ENCODE measurements at places on chromosomes 12 and 14. TPM values are rescaled to one million over a fixed set of nuclear protein-coding genes. Genes with fewer than 3 reads are reported as not detected.

GRCh38 chr14:74596741-74597450 is 15.1 kb downstream of the LTBP2 start:
- no peaks in the 10 kb centered on the region for H3K27me3 ChIP-seq
- DNase-seq: no peak
- H3K27ac ChIP-seq: no peak overlapping the region
- no peak overlapping the region for H3K4me3 ChIP-seq
- H3K4me1 ChIP-seq: peaks cover 11% of the 10 kb centered on the region

- peaks cover 5% of the 10 kb centered on the region for H3K27me3 ChIP-seq
- peaks cover 4% of the 10 kb centered on the region for H3K36me3 ChIP-seq
- no peak overlapping the region for H3K27ac ChIP-seq
- no peak for DNase-seq
- peaks cover 73% of the 10 kb centered on the region for H3K4me1 ChIP-seq
- peak overlapping the region; percentile 54 for H3K4me3 ChIP-seq
Observed at GRCh38 chr12:1587927-1588574, 6.3 kb downstream of the FBXL14 start.

- peak overlapping the region; percentile 89 for H3K27ac ChIP-seq
- peaks cover 17% of the 10 kb centered on the region for H3K27me3 ChIP-seq
- DNase-seq: peak; percentile 27
Observed at GRCh38 chr12:122079033-122079531, 526 bp downstream of the MLXIP start.

GRCh38 chr12:45991284-45992249 is 1.2 kb upstream of the SCAF11 start:
- H3K4me3 ChIP-seq: peak overlapping the region; percentile 98
- H3K4me1 ChIP-seq: peaks cover 45% of the 10 kb centered on the region

GRCh38 chr12:11618046-11618445 is 31.4 kb upstream of the ETV6 start:
- no peak overlapping the region for H3K27ac ChIP-seq
- H3K4me1 ChIP-seq: no peaks in the 10 kb centered on the region
- H3K4me3 ChIP-seq: no peak overlapping the region
- no peak for DNase-seq

DNA sequence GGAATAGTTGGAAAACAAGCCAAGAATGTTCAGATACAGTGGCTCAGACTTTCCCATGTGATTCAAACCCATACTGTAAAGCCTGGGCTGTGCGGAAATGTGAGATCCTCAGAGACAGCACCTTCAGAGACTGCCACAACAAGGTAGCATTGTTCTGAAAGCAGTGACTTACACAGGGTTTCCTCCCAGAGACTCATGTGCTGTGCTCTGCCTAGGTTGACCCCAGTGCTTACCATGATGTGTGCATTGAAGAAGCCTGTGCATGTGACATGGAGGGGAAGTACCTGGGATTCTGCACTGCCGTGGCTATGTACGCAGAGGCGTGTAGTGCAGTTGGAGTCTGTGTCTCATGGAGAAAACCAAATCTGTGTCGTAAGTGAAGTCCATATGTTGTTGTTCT is 219.4 kb downstream of the LRRK2 start:
- no peaks in the 10 kb centered on the region for H3K4me1 ChIP-seq
- H3K27me3 ChIP-seq: no peaks in the 10 kb centered on the region
- DNase-seq: no peak
- H3K36me3 ChIP-seq: no peaks in the 10 kb centered on the region

DNA sequence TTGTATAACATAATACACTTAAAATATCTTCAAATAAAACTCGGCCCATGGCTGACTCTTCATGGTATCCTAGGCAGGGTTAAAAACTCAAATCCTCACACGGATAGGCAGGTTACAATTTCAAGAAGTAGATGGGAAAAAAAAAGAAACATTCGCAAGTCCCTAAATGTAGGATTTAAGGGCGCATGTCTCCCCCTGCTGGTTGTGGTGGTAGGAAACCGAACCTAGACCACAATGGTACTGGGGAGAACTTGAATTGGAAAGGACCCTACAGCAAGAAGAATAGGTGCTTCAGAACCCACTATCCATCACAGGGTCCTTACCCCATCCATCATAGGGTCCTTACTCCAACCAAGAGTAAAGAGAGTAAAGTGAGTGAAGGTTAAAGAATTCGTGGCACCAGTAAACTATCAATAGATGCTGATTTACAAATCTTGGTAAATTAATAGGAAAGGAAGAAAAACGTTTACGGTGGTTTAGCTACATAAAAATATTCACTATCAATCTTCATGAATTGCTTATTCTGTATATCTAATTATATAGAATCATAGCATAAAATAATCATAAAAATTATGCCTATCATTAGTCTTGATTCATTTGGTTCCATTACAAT is 3.3 kb upstream of the CIPC start:
- peak; percentile 87 for DNase-seq
- H3K36me3 ChIP-seq: peaks cover 5% of the 10 kb centered on the region
- H3K4me1 ChIP-seq: peaks cover 40% of the 10 kb centered on the region
- H3K4me3 ChIP-seq: peak overlapping the region; percentile 83
- H3K27ac ChIP-seq: no peak overlapping the region
- H3K27me3 ChIP-seq: no peaks in the 10 kb centered on the region

DNA sequence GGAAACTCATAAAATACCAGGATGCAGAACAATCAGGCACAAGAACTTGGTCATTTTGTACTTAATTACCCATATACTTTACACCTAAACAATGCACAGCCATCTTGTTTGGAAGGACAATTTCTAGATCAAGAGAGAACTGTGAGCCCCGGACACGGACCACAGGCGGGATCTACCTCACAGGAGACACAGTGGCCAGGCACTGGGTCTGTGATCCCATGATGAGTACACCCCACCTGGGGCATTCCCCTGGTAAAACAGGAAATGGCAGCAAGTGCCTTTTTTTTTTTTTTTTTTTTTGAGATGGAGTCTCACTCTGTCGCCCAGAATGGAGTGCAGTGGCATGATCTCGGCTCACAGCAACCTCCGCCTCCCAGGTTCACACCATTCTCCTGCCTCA is 15.2 kb downstream of the GOLGA3 start:
- no peak for DNase-seq
- H3K4me1 ChIP-seq: no peaks in the 10 kb centered on the region
- H3K36me3 ChIP-seq: peaks cover 27% of the 10 kb centered on the region
- no peak overlapping the region for H3K27ac ChIP-seq

- no peak overlapping the region for H3K27ac ChIP-seq
- DNase-seq: no peak
- H3K4me1 ChIP-seq: peaks cover 31% of the 10 kb centered on the region
- H3K36me3 ChIP-seq: peaks cover 11% of the 10 kb centered on the region
Observed at GRCh38 chr12:50164963-50165362, 2.2 kb downstream of the CERS5 start.

DNA sequence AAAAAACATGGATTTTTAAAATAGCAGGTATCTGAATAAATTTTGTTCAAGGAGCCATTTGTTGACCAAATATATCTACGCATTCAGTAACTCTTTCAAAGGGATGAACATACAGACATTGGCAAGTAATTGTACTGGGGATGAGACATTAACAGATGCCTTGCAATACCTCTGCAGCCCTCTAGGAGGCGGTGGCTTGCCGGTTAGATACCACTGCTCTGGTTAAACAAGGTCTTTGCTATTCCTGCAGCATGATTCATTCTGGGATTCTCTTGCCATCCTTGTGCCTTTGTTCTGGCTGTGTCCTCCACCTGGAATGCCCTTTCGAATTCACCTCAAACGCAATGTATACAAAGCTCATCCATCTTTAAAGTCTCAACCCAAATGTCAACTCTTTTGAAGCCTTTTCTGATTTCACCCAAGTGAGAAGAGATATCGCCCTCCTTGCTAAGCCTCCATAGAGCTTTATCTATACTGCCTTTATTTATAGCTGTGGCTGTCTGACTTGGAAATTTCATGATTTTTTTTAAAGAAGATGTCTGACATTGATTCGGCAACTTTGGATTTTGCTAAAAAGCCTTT is 131.0 kb upstream of the SRRM4 start:
- no peak overlapping the region for H3K4me3 ChIP-seq
- H3K4me1 ChIP-seq: peaks cover 11% of the 10 kb centered on the region
- H3K36me3 ChIP-seq: no peaks in the 10 kb centered on the region
- peaks cover 15% of the 10 kb centered on the region for H3K27me3 ChIP-seq
- H3K27ac ChIP-seq: no peak overlapping the region

DNA sequence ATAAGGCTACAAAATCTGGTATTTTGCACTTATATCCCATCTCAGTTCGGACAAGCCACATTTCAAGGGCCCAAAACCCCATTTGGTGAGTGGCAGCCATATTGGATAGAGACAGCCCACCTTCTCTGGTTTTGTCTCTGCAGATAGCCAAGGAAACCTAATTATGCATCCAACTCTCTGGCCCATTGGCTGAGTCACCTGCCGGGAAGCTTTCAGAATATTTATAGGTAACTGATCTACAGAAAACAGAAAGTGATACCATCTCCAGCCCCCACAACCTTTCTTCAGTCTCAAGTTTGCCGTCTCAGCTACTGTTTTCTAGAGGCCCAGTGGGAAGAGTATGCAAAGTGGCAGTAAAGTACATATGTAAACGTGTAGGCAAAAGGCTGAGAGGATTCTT is 33.7 kb upstream of the PPP1CC start:
- H3K36me3 ChIP-seq: peaks cover 2% of the 10 kb centered on the region
- no peak for DNase-seq
- no peak overlapping the region for H3K27ac ChIP-seq
- peaks cover 7% of the 10 kb centered on the region for H3K4me1 ChIP-seq
- H3K27me3 ChIP-seq: no peaks in the 10 kb centered on the region
- no peak overlapping the region for H3K4me3 ChIP-seq

- H3K4me1 ChIP-seq: peaks cover 43% of the 10 kb centered on the region
- no peak overlapping the region for H3K27ac ChIP-seq
- DNase-seq: no peak
- H3K4me3 ChIP-seq: peak overlapping the region; percentile 19
- H3K27me3 ChIP-seq: no peaks in the 10 kb centered on the region
- H3K36me3 ChIP-seq: no peaks in the 10 kb centered on the region
Observed at GRCh38 chr12:111436811-111437210, 31.1 kb downstream of the SH2B3 start.

- peaks cover 8% of the 10 kb centered on the region for H3K4me1 ChIP-seq
- no peaks in the 10 kb centered on the region for H3K27me3 ChIP-seq
- DNase-seq: no peak
- no peaks in the 10 kb centered on the region for H3K36me3 ChIP-seq
Observed at GRCh38 chr14:26833621-26834176, 235.9 kb upstream of the NOVA1 start.

DNA sequence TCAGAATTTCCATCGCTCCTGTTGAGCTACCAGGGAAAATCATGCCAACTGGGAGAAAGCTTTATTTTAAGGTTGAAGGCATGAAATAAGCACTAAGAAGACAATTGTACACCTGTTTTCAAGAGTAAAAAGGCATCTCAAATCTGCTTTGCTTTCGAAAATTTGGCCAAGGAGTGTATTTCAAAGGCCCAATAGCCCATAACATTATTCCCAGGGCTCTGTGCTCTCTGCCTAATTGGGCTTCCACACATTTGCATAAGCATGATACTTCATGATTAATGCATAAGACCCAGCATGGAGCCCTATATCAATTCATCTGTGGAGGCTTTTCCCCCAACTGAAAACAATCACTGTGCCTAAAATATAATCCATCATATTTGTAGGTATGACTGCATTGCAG is 258.5 kb downstream of the NOVA1 start:
- DNase-seq: no peak
- H3K27me3 ChIP-seq: no peaks in the 10 kb centered on the region
- H3K27ac ChIP-seq: no peak overlapping the region
- H3K4me3 ChIP-seq: no peak overlapping the region
- H3K36me3 ChIP-seq: no peaks in the 10 kb centered on the region

DNA sequence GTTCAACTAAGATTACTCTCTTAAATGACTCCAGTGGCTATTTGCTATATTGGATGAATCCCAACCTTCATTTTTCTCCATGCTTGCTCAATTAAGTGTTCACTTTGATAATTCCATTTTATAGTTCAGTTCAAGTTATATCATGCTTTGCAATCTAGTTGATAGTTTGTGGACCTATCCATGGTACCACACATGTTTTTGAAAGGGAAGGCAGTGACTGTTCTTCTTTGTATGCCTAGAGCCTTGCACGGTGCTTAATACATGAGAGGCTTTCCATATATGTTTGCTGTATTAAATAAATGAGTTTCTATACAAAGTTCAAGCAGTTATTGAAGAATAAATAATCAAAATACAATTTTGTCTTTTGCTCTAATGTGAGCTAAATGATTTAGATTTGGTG is 391.3 kb downstream of the NELL2 start:
- H3K36me3 ChIP-seq: peaks cover 12% of the 10 kb centered on the region
- H3K4me1 ChIP-seq: no peaks in the 10 kb centered on the region
- no peak for DNase-seq
- H3K27me3 ChIP-seq: no peaks in the 10 kb centered on the region
- no peak overlapping the region for H3K27ac ChIP-seq
- H3K4me3 ChIP-seq: no peak overlapping the region

DNA sequence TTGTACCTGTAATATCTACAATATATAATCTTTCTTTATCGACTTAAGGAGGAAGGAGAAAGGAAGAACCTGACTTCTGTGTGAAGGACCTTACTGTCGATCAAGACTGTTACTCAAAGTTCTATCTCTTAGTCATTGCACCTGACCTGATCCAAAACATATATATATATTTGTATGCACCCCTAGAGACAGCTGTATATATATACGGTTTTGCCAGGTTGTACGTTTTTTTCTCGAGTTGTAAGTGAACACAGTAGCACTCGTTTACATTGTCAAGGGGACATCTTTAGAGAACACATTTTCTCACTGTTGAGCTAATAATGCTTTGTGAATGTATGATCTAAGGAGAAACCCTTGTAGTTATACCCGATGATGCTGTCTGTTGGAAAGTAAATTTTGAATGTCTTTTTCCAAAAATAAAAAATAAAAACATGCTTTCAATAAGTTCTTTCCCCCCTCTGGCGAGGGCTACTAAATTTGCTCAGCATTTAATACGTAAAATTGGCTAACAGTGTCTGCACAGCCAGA is 536 bp upstream of the SLC35E3 start:
- H3K27me3 ChIP-seq: no peaks in the 10 kb centered on the region
- H3K27ac ChIP-seq: peak overlapping the region; percentile 60
- H3K36me3 ChIP-seq: no peaks in the 10 kb centered on the region
- DNase-seq: no peak

GRCh38 chr12:118374126-118374725 is 1.5 kb upstream of the TAOK3 start:
- H3K4me1 ChIP-seq: peaks cover 40% of the 10 kb centered on the region
- no peak overlapping the region for H3K27ac ChIP-seq
- peak overlapping the region; percentile 93 for H3K4me3 ChIP-seq
- H3K36me3 ChIP-seq: no peaks in the 10 kb centered on the region
- DNase-seq: no peak

The ENDOU gene
- not detected for total RNA-seq

The KERA gene
- not detected for total RNA-seq

The TAS2R43 gene
- total RNA-seq: 0.47 TPM

The AICDA gene
- total RNA-seq: not detected

The GLT8D2 gene
- total RNA-seq: 1.9 TPM

The PEX5 gene
- 42.2 TPM for total RNA-seq

The CLEC2D gene
- total RNA-seq: 10.6 TPM

The CGRRF1 gene
- total RNA-seq: 23.8 TPM

The CISTR gene
- not detected for total RNA-seq

The EXOC3L4 gene
- not detected for total RNA-seq

The NOVA1 gene
- total RNA-seq: 62.2 TPM

All from neural crest cell (in vitro differentiated cells).